ENCODE measurements at places on chromosomes 7 and 10.

DNA sequence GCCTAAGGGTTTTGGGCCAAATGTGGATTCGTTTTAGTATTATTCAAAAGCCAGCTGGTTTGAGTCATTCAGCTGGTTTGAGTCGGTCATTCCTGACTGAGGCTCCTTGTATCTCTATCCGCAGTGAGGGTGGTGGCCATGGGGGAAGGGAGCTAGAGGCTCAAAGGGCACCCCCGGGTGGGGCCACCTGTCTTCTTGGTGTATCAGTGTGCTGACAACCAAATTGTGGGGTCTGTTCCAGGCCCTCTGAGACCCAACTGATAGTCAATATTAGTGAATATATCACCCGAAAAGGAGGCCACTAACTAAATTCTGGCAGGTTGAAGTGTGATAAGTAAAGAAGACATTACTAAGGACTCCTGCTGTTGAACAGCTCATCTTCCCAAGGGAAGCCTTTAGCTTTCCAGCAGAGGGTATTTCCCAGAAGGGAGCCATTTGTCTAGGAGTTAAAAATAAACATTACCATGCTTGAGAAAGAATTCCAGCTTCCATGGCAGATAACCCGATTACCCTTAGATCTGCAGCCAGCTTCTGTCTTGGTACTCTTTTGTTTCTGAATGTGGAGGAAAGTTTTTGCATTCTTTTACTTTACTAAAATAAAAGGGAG, 29.9 kb upstream of the DDX50 start:
- DNase-seq, result no peak

GRCh38 chr10:84447701-84448400, 119.5 kb downstream of the CCSER2 start:
- no peak for DNase-seq

- no peak for DNase-seq
These were observed 35.6 kb upstream of the LAMB4 start for GRCh38 chr7:108165723-108166122.

DNA sequence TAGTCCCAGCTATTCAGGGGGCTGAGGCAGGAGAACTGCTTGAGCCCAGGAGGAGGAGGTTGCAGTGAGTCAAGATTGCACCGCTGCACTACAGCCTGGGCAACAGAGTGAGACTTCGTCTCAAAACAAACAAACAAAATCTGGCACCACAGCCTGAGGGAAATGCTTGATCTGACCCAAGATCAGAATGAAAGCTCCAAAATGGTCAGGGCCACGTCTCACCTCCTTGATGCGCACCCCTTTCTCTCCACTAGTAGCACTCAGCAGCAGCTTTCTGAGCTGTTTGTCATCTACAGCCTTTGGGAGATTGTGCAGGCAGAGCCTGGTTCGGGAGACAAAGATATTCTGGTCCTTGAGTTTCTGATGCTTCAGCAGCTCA, 22.7 kb downstream of the RBM28 start:
- DNase-seq, result no peak

DNA sequence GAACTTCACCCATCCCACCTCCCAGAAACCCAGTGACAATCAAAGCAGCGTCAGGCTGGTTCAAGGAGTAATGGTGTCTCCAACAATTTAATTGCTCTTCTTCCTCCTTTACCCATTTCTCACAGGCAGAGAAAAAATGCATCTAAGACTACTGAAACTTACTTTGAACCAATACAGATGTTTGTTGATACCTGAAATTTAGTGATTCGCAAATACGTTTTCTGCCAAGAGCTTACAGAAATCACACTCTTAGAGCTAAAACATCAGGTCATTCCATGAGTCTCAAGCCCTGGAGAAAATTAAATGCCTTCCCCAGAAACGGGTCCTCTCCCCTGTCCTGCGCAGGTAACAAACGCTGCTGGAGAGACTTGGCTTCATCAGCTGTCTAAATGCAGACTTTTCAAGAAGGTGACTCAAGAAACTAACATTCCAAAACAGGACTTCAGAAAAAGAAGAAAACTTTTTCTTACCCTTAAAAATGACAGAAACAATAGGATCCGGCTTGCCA, 443 bp downstream of the MYOF start:
- DNase-seq, result no peak

DNA sequence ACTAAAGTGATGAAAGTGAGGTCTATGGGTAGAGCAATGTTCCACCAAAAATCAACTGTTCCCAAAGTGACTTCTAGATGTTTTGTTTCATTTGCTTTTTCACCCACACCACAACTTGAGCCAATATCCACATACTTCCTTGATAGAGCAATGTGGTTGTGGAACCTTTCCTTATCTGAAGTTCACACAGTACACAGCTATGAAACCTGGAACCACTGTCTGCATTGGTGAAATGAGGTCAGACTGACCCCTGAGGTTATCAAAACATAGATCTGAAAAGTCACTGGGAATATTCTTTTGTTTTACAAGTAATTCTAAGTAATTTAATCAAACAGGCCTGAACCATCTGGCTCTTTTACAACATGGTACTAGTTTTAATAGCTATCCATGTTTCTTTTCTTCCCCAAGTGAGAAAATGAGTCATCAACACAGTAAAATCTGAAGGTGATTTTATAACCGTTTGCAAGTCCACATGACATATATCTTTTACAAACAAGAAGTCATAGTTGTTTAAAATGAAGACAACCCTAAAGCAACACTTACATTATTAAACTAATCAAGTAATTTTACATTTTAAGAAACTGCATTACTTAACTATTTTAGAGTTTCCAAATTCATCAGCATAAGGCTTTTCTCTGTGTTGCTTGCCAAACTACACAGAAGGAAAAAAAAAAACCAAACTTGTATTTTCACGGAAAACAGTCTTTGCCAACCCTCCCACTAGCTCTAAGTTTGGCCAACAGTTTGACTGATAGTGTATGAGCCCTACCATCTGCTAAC, 80.3 kb downstream of the LRRC17 start:
- DNase-seq, result peak; percentile 16

DNA sequence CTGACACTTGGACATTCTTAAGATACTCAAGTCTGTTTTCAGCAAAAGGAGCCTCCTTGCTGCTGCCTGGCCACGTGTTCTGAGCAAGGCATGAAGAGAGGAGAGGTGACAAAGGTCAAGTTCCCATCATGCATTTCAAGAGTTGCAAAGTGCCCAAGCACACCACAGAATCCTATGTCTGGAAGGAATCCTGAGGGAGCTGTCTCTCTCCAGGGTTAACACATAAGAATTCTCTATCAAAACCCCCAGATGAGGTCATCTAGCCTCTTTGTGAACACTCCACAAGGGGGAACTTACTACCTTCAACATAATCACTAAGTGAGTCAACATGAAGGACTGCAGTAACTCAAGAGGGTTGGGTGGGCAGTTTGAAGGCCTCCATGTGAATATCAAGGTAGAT, 155.5 kb downstream of the RNF216 start:
- DNase-seq, result no peak

- DNase-seq, result no peak
These were observed 1.9 kb upstream of the PLAU start for GRCh38 chr10:73908853-73909539.

DNA sequence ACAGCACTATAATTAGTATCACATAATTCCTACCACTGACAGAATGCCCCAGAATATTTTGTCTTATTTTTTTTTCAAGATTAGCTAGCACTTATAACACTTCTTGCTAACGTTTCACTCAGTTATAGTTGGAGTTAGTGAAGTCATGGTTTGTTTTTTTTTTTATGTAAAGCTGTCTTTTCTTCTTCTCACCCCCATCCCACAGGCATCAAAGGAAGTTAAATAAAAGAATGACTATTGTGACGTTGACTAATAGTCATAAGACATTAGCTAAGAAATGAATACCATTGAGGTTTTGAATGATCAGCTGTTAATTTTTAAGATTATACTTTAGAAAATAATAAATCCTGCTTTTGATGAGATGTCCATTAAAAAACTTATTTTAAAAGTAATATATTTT, 498.3 kb downstream of the GFRA1 start:
- DNase-seq, result no peak

GRCh38 chr10:127576740-127577161, 27.6 kb downstream of the NPS start:
- DNase-seq, result no peak
